Ovary (tissue), 10 donors: ENCODE measurements at places on chromosomes 1 and 21. TPM values are rescaled to one million over a fixed set of nuclear protein-coding genes. Genes with fewer than 3 reads are reported as not detected.
A peak's percentile ranks its signal among the peaks of the same experiment; 100 is the strongest.

AADACL4 gene
- not detected for total RNA-seq

OPTC gene
- total RNA-seq, result not detected

DNA sequence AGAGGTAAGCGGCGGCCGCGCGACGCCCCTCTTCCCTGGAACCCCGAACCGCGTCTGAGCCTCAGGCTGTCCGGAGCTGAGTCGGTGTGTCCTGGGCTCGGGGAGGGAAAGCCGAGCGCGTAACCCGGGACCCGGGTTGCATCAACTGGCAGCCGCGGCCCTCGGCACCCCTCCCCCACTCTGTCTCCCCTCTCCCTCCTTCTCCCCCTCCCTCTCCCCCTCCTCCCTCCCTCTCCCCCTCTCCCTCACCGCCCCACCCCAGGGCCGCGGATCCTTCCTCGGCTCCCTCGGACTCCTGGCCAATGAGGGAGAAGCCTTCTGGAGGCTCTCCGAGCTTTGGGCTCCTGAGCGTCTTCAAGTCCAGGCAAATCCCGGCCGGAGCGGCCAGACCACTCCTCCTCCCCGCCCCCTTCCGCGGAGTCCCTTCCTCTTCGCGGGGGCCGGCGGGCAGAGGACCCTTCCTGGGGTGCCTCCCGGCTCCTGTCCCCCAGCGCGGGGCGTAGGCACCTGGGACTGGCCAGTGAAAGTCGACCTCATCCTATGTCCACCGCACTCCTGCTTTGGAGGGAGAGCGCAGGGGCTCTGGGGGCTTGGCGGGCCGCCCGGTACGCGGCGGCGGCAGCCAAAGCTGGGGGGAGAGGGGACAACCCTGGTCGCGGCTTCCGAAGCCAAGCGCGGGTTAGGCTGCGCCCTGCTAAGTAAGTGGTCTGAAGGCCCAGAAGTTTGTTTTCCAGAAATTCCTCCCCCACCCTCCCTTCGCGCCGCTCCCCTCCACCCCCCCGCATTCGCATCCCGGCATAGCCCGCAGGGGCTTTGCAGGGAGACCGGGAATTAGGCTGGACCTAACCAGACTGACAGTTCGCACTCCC is 850 bp downstream of the SESN2 start:
- DNase-seq, result peak; percentile 88

DNA sequence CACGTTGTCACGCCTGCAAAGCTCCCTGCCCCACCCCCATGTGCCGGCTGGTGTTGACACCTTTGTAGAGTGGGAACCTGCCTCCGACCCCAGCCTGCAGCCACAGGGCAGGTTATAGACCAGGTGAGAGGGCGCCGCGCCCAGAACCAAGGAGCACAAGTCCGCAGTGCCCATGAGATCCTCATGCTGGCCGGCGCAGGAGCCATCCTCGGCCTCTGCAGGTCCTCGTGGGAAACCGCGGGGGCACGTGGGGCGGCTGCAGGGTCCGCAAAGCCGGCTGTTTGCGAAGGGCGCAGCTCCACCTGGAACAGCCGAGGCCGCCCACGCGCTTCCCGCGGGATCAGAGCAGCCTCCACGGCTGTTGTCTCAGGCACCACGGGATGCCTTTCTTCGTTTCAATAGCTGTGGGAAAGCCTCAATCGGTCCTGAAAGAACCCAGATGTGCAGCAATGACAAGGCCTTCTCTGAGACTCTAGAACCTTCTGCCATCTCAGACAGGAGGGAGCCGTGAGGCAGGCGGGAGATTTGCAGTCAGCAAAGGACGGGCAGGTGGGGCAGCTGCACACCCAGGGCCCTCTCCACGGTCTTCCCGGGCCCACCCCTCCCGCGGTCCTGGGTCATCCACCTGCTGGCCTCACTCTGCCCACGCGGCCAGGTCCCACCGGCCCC is 29.9 kb downstream of the POFUT2 start:
- DNase-seq, result peak; percentile 16

DNA sequence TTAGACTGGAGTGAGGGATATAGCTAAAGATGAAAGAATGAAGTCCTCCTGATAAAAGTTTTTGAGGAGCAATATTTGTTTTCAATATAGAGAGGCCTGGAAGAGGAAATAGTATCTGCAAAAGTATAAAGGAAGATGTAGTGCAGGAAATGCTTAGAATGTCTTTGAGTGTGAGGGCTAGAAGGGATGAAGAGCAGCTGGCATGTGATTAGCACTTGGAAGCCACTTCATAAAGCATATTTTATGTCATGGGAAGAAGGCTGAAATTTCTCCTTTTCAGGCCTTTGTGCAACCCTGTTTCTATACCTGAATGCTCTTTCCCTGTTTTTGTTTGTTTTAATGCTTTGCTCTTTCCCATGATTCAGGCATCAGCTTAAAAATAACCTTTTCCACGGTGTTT is 323.3 kb upstream of the DEPDC1 start:
- no peak for DNase-seq

DNA sequence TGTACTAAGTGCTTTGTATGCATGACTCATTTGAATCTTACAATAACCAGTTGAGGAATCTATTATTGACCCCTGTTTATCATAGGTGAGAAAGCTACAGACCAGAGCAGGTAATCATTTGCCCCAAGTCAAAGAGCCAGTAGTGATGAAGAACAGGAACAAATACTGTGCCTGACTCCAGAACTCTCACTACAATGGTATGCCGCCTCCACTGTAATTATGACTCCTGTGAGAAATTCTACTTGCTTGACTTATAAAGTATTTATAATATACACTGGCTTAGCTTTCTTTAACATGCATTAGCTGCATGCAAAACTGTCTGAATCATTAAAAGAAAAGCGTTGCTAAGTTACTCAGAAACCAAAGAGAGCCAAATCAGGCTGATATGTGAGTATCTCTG is 92.6 kb downstream of the ZNF281 start:
- DNase-seq, result no peak

DNA sequence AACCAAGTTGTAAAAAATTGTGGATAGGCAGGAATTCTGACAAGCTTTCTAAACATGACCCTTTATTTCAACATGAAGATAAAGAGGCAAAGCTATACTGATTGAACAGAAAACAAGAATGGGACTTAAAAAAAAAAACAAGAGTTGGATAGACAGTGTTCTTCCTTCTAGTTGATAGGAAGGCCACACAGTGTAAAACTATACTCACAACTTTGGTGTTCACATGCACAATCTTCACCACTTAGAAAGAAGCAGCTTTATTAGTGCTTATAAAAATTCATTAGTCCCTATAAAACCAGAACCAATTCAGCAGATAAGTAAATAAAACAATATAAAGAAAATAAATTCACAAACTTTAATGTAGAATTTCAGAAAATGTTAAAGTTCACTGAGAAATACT is 101.8 kb downstream of the AKT3 start:
- no peak for DNase-seq

DNA sequence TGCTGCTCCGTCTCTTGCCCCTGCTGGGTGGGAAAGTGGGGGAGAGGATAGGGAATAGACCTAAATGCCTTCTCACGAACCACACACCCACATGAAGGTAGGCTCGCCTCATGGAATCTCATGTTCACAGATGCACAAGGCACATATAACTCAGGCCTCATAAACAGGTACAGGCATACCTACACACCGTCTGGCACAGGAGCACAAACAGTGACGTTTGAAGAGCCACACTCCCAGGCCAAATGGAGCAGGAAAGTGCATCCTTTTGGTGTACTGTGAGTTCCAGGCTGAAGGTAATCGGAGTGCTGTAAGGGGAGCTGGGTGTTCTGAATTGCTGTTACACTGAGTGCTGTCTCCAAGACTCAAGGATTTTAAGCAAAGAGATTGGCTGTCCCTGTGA is 13.1 kb downstream of the UTP11 start:
- no peak for DNase-seq

- no peak for DNase-seq
Measured at GRCh38 chr1:20209471-20209870, 23.2 kb upstream of the PLA2G2C start.

- no peak for DNase-seq
Measured at GRCh38 chr1:108780937-108781574, 34.6 kb downstream of the STXBP3 start.

- DNase-seq, result no peak
Measured at GRCh38 chr1:157110686-157111085, 11.1 kb upstream of the ETV3L start.

GRCh38 chr1:212610575-212610967 is 2.0 kb downstream of the ATF3 start:
- DNase-seq, result no peak

- no peak for DNase-seq
Measured at GRCh38 chr1:71666609-71667008, 585.8 kb upstream of the ZRANB2 start.

- DNase-seq, result no peak
Measured at GRCh38 chr1:182304627-182305026, 87.0 kb downstream of the GLUL start.
